ENCODE measurements at places on chromosomes 5 and 9. TPM values are rescaled to one million over a fixed set of nuclear protein-coding genes. Genes with fewer than 3 reads are reported as not detected.

Gene GNA14
- 0.14 TPM for total RNA-seq

Gene STC2
- total RNA-seq = 50.6 TPM

Gene PCDHA10
- total RNA-seq = 0.06 TPM

Gene PHYHD1
- 21.2 TPM for total RNA-seq

Gene RICTOR
- 10.1 TPM for total RNA-seq

Gene CDC25C
- total RNA-seq = 17.6 TPM

Gene MRPL41
- 110 TPM for total RNA-seq

Gene TAF7
- total RNA-seq = 40.6 TPM

Gene CACNA1B
- 0.07 TPM for total RNA-seq

Gene GRIA1
- not detected for total RNA-seq

Gene CCDC187
- not detected for total RNA-seq

Gene HSD17B4
- 142 TPM for total RNA-seq

Gene PCDHGC4
- total RNA-seq = 0.07 TPM

Gene VCAN
- 323 TPM for total RNA-seq

Gene GPX3
- 10.9 TPM for total RNA-seq

Gene SLC34A1
- not detected for total RNA-seq

Gene TMEFF1
- total RNA-seq = 3.5 TPM

Gene EPB41L4A
- 17.2 TPM for total RNA-seq

Gene ANKDD1B
- total RNA-seq = 1.3 TPM

Gene IL31RA
- 2.5 TPM for total RNA-seq

Gene ANP32B
- total RNA-seq = 35.8 TPM

Gene CDC20B
- not detected for total RNA-seq

Gene RNF14
- total RNA-seq = 58.4 TPM

Gene ADAMTS2
- total RNA-seq = 0.29 TPM

Gene OBP2B
- not detected for total RNA-seq

Gene ODF2
- 38.2 TPM for total RNA-seq

Gene RFESD
- total RNA-seq = 2.7 TPM
